ENCODE measurements at places on chromosomes 11 and 22.

GRCh38 chr11:42315846-42316245 is 856.4 kb upstream of the LRRC4C start:
- no peak for DNase-seq

- no peak for DNase-seq
Observed at GRCh38 chr11:123268156-123268555, 73.1 kb upstream of the CLMP start.

DNA sequence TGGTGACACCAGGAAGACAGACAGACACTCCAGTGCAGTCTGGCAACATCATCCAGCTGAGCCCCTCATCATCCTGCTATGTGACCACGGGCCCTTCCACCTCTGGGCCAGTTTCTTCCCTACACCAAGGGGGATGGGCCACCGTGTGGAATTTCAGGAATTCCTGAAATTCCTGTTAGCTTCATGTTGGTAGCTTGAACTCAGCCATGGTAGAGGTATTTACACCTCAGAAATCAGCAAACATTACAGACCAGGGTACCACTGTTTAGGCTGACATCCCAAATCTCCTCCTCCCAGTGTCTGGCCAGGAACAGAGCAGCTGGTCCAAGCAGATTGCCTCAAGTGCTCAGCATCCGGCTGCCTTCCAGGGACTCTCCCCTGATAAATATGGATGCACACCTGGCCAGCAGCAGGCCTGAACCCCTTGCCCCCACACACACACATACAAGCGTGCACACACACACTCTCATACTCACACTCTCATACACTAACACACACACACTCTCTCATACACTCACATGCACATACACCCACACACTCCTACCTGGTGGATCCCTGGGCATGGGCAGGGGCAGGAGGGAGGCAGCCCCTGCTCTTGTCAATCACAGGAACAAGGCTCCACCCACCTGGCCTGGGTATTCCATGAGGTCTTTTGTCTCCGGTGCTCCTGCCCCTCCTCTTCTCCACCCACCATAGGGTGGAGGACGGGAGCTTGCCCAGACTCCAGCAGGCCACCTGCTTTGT is 85.2 kb downstream of the BUD13 start:
- DNase-seq = no peak

GRCh38 chr22:44819966-44820631 is 67.7 kb downstream of the ARHGAP8 start:
- DNase-seq = no peak

DNA sequence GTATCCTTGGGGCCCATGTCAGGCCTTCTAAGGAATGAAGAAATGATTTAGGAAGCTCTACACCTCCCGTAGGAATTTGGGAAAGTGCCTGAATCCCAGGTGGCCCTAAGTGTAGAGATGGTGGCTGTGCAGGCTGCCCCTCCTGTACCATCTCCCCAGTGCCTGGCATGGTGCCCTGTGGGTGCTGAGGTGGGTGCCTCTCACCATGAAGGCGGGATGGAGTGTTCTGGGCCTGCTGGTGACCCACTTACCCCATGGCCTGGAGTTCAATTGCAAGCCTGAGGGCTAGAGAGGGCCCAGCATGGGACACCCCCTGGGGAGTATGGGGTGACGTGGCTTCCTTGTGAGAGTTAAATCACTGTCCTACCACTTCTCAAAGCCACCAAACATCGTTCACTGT is 19.8 kb downstream of the SAMM50 start:
- DNase-seq = no peak
